ENCODE measurements at places on chromosomes 16 and 17.

GRCh38 chr16:13110124-13110796, 208.9 kb downstream of the SHISA9 start:
- DNase-seq = no peak

- DNase-seq = no peak
These were observed 3.0 kb downstream of the SPATA20 start for GRCh38 chr17:50549969-50550368.

DNA sequence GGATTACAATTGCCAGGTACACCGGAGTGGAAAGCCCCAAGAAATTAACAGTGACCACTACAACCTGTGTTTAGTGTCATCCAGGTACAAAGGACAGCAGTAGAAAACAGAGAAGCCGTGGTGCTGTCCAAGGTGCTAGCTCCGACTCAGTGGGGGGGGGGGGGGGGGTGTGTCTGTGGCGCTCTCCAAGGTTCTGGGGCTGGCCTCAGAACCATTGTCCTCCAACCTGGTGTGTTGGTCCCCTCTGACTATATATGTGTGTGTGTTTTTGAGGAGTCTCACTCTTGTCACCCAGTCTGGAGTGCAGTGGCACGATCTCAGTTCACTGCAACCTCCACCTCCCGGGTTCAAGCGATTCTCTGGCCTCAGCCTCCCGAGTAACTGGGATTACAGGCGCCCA, 5.8 kb upstream of the ZNF23 start:
- no peak for DNase-seq

- DNase-seq = no peak
These were observed 32.3 kb upstream of the EMP2 start for GRCh38 chr16:10612649-10613179.

- DNase-seq = no peak
These were observed 29.1 kb downstream of the ARSG start for GRCh38 chr17:68320311-68320865.

- DNase-seq = no peak
These were observed 331.8 kb upstream of the XYLT1 start for GRCh38 chr16:17802571-17802970.

DNA sequence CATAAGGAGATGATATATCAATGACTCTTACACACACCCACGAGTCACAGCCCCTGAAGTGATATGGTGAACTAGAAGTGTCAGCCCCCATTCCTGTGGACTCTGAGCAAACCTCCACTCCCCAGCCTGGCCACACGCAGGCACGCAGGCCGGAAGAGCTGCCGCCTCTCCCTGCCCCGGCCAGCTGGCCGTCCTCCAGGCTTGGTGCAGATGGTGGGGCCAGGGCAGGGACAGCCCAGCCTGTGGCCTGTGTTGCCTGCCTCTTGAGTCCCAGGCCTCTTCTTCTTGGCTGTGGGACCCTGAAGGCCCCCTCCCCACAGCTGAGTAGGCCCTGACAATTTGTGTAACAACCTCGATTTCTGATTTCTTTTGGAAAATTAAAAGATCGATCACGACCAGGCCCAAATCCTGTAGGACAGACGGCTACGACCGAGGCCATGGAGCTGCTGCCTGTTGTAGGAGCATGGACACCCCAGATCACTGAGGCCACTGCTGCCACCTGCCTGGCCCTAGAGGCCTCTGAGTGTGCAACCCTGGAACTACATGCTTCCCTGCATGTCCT, 10.0 kb upstream of the MPRIP start:
- no peak for DNase-seq

GRCh38 chr17:67375716-67376115, 1.4 kb upstream of the PITPNC1 start:
- no peak for DNase-seq

DNA sequence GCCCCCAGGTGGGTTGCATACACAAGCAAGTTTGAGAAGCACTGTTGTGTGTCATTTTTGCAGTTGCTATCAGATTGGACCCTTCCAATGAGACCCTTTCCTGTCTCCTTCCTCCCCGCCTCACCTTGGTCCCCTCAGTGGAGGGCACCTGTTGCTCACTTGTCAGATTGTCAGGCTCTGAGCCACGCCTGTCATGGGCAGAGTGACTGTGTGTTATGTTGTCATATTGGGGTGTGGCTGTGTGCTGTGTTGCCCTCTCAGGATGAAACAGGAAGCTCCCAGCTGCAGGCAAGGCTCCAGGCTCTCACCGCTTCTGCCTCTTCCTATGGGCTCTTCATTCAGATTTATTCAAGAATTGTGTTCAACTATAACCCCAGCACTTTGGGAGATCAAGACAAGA, 302.9 kb downstream of the CPPED1 start:
- no peak for DNase-seq

Measured in NCI-H1092 (cell line).